Lower leg skin (tissue), 4 donors: ENCODE measurements at places on chromosomes 4 and X. TPM values are rescaled to one million over a fixed set of nuclear protein-coding genes. Genes with fewer than 3 reads are reported as not detected.

GRCh38 chr4:82360298-82361177 lies 13.3 kb downstream of the HNRNPD start:
- DNase-seq, result no peak

DNA sequence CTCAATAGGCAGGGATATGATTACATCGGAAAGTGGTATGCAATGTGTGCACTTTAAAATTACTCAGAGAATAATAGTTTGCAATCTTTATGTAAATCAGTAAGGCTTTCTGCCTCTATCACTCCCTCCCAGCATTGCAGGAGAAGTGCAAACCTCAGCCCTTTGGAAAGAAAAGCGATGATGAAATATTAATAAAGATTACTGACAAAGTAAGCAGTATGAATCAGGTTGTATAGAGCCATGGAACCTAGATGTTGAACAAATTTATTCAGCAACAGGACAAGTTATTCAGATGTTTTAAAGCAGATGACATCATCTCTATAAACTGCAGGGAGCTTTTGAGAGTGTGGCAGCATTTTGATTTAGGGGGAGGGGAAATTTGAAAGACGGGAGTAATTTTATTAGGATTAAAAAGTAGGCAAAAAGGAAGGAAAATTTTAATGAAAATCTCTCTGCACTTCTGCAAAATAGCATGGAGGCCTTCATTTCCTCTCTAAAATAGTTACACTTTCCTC lies 631.7 kb upstream of the GRIA3 start:
- DNase-seq, result no peak

DNA sequence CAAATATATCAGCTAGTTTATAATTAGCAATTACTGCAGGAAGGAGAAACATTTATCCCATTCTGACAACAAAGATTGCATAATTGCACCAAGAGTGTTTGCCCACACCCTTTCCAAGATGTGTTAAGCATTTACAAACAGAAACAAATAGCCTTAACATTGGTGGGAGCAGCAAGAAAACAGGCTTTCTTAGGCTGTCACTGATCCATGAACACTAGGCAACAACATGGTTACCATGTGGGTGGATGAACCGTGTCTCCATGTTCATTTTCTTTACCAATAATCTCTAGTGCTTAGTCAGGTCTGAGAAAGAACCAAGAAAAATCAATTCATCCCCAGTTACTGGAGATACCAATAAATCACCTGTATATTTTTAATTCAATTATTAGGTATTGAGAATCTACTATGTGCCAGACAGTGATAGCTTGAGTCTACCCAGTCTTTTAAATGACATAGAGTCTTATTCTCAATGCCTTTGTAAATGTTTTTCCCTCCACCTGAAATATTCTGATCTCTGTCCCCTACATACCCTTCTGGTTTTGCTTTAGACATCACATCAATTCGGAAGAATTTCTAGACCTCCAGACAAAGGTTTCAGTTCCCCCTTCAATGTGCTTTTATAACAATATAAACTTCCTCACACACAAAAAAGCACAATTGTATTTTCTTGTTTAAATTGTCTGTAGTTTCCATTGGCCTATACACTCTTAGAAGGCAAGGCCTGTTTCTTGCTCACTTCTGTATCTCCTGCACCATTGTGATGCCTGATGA lies 286.6 kb downstream of the PPP1R2C start:
- DNase-seq, result no peak

DNA sequence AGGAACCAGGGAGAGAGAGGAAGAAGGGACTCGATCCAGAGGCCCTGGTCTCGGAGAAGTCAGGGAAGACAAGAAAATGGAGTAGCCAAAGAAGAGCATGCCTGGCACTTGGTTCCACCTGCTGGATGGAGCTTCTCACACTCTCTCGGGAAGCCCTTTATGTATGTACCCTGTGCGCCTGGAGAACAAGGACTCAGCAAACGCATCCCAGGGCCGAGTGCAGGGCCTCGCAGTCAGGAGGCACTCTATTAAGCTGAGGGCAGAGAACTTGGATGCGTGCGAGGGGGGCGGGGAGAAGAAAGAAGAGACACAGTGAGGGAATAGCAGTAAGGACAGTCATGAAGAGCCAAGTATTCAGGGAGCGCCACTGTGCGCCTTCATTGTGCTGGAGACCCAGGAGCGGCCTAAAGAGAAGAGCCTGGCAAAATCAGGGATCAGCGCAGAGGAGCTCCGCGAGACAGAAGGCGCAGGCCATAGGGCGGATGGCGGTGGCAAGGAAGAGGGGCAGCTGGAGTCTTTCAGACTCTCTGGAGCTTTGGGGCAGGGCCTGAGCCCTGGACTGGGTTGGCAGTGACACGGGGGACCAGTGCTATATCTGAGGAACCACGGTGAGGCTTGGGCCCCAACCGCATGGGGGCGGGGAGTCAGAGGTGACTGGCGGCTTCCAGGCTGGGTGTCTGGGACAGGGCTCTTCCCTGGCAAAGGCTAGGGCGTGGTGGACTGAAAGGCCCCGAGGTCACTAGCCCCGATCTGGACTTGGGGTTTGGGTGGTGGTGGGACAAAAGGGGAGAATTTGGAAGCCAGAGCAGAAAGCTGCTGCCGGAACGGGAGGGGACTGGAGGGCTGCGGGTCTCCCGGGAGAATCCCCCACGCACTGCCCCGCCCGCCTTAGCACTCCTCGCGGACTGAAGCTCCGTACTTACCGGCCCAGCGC lies 1.9 kb upstream of the SEPTIN6 start:
- no peak for DNase-seq

DNA sequence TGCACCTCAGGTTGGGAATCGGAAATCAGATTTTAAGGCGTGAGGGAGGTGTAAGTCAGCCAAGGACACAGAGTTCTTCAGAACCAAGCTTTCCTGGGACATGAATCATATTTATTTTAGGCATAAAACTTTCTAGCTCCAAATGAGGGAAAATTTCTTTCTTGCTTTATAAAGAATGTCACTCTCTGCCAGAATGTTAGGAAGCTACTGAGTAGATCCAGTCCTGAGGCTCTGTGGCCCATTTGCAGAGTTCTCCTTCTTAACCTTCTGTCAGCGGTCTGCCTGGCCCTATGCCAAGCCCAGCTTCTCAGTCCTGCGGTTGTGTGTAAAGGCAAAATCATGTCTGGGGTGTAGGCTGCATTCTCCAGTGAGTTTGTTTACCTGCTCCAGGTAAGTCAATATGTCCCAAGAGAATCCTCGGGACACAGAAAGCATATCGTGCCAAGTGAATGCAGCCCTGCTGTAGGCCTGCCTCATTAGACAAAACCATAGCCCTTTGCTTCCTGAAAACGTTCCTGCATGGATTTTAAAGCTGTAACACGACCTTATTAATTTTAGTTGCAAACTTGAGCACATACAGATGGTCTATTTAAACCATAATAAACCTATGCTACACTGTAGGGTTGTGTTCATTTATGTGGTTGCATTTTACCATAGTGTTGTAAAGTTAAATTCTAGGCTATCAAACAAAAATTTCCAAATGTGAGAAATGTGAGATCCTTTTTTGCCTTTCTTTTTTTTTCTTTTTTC lies 29.2 kb upstream of the CCNI start:
- DNase-seq, result peak; percentile 82

DNA sequence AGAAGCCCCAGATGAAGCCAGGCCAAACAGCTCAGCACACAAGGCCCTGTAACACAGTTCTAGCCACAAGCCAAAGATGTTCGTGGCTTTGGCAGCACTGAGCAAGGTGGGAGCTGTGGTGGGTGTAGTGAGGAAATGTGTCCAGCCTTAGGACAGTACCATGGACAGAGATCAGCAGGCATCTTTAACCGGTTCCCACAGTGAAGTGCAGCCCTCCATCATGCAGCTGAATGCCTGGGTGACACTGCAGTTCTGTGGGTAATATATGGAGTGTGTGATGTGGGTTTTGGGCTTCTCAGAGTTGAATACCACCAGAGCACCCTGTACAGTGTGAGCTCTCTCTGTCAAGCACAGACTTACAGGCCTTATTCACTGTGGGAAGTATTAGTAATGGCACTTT lies 6.0 kb upstream of the NEXMIF start:
- no peak for DNase-seq

GRCh38 chr4:7861440-7861881 lies 78.2 kb downstream of the AFAP1 start:
- DNase-seq, result peak; percentile 59

DNA sequence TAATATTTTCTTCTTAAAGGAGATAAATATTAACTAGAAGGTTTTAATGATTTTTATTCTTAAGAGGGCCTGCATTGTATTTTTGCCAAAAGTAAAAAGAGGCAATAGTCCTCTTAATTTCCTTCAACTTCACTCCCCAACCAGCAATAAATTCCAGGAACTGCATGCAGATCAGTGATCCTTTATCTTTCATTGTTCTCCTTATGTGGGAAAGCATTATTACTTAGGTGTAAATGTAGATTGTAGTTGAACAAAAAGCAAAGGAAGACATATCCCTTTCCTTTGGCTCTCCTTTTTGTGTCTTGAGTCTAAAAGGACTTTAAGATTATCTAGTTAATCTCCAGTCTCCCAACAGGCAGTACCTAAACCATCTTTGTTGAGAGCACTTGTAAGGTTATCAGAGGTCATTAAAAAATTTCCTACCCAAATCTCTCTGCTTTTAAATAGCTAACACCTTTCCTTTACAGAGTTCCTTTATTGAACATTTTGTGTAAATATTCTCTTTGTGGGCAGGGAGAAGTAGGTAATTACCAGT lies 55.3 kb downstream of the RAPGEF2 start:
- no peak for DNase-seq

DNA sequence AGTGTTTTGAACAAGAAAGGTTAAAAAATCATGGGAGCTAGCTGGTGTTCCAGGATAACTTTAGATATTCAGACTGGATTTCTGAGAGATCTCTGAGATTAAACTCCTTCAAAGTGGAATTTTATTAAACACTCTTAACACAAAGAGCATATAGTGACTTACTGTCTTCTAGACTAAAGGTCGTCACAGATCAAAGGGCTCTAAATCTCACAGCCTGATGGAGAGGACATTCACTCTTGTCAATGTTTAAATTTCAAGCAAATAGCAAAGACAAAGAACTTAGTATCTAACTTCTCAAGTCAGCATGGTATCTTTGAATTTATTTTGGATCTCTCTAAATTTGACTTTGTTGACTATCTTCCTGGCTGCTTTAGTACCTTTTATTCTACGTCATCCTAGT lies 53.7 kb upstream of the NUDT6 start:
- DNase-seq, result no peak

GRCh38 chr4:121370729-121371325 lies 10.0 kb downstream of the QRFPR start:
- no peak for DNase-seq

DNA sequence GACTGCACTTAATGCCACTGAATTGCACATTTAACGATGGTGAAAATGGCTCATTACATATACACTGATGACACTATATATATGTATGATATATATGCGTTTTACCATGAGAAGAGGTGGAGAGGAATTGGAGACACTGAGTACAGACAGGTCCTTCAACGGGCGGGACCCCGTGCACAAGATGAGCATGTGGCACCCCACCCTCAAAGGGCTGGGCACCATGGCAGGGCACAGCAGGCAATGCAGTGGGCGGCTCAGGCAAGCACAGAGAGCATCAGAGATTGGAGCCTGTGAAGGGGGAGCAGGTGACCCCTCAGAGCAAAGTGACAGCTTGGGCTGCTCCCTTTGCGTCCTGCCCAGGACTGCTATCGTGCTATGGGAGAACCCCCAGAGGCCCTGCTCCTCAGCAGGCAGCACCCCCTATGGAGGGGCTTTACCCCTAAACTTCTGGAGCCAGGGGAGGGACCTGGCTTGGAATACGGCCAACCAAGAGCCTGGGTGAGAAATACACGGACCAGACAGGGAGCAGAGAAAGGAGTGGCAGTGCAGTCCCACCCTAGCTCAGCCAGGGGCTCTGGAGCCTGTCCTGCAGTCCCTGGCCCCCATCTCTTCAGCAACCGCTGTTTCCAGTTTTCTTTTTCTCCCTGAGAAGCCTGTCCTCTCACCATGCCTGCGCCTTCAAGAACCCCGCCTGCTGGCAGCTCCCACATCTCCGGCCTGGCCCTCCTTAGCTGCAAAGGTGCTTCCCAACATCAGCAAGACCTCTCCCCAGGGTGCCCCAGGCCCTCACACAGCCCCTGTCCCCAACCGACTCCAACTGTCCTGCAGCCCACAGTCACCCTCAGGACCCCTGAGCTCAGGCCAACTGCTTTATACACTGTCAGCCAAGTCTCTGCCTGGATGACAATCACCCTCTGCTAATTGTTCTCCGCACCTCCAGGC lies 10.5 kb downstream of the SLC6A8 start:
- DNase-seq, result no peak

DNA sequence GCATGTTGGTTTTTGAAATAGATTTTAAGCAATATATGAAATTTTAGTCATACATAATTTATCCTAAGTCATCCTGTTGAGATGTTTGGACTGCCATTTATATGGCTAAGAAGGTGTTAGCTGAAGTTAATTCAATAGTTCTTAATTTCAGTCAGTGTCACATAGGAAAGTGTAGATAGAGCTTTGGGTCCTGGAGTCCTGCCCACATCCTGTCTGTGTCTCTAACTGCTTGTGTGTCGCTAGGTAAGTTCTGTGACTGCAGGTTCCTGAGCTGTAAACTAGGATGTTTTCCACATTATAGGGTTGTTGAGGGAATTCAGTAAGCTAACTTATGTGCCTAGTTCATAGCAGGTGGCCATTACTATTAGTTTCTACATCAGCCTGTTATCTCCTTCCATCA lies 20.7 kb downstream of the OFD1 start:
- DNase-seq, result no peak

- DNase-seq, result no peak
Measured at GRCh38 chr4:101125045-101125942, 222.0 kb downstream of the PPP3CA start.

DNA sequence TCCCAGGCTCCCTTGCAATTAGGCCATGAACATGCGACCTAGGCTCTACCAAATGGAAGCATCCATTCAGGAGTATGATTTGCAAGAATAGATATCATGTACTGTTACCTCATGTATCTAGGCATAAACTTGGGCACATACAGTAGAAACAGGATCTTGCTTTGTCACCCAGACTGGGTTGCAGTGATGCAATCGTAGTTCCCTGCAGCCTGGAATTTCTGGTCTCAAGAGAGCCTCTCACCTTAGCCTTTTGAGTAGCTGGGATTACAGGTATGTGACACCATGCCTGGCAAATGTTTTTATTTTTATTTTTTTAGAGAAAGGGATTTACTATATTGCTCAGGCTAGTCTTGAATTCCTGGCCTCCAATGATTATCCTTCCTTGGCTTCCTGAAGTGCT lies 994.2 kb downstream of the ADGRL3 start:
- no peak for DNase-seq

GRCh38 chrX:77967631-77968030 lies 1.8 kb downstream of the PGAM4 start:
- DNase-seq, result no peak

GRCh38 chr4:26909369-26909768 lies 48.7 kb downstream of the STIM2 start:
- DNase-seq, result no peak

DNA sequence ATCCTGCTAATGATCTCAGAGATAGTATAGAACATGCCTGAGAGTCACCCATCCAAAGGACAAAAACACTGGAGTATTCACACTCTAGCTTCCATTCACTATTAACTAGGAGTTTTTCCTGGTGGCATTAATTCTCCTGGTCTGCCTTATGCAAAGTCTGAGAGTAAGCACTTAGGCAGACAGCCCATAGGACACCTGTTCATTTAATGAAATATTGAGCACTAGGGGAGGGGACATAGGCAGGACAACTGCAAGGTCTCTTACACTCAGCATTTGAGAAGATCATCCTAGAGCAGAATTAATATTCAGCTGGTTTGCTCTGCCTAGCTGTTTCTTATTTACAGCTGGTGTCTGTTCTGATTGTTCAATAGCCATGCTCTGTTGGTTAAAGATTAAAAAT lies 508.5 kb downstream of the CENPC start:
- no peak for DNase-seq

Gene TASL
- total RNA-seq, result 0.34 TPM

Gene NXF2
- not detected for total RNA-seq

Gene TEX13D
- not detected for total RNA-seq

Gene ADH1A
- total RNA-seq, result not detected

Gene CXorf51A
- total RNA-seq, result not detected

Gene LIN54
- 25.3 TPM for total RNA-seq
